Activated B cell treated with CpG ODN at 0.5 μM for 24 hours (primary cell): ENCODE measurements at places on chromosomes 5 and 9.

GRCh38 chr5:150155258-150156026, at the start of gene PDGFRB:
Gene PDGFRB (minus strand): TSS chr5:150155845. CDS start chr5:150137047, 18,798 bp downstream.
- peak; percentile 42 for DNase-seq

DNA sequence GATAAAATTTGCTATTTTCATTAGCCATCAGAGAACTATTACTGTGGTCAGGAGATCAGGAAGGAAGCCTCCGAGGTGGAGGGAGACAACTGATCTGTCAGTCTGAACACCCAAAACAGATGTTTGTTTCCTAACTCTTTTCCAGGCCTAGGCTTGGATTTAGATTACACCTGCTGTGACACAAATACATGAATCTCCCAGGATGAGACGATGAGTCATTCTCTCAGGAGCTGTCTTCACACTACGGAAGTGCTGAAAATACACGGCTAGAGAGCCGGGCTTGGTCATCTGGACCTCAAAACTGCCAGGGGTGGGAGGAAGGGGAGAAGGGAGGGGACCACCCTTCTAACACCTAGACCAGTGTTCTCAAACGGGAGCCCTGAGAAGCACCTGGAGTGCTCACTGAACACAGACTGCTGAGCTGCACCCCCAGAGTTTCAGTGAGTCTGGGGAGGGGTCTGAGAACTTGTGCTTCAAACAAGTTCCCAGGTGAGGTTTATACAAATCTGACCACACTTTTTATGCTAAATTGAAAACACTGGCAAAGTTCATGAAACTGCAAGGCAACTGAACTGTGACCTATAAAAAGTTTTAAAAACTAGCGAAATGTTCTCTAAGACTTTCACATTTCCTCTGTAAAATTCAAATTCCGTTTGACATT, 80.3 kb upstream of the EQTN start:
- DNase-seq, result no peak

- DNase-seq, result no peak
Observed at GRCh38 chr5:34415559-34416198, 240.4 kb upstream of the RAI14 start.

DNA sequence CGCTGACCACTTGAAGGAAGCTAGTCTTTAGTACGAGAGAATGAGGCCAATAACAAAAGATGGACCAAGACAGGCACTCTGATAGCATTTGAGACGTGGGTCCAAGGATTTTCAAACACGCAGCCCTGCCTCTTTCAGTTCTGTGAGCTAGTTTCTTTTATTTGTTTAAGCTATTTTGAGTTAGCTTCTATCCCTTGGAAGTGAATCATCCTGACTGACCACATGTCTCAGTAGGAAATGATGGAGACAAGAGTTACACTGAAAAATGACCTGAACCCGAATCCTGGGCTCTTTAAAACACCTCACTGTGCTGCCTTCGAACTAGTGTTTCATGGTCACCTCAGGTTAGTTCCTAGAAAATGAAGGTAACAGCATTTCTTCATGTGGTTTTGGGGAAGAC, 9.9 kb downstream of the TEK start:
- DNase-seq, result no peak

DNA sequence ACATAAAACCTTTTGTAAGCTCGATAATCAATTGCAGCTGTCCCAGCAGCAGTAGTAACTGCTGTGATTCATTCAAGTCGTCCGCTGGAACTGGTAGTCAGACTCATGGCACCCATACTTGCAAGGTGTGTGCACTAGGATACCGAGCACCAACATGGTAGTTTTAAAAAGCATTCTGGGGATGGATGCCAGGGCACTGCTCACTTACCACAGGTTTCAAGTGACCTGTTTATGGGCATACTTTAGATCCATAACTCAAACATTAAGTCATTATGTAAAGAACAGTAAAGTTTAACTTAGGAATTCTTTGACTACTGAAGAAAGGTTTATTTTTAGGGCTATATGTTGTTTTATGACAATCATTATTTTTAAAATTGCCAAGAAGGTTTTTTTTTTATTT, 2277.6 kb downstream of the MAT2B start:
- no peak for DNase-seq
